ENCODE measurements at places on chromosomes 16 and 17.

DNA sequence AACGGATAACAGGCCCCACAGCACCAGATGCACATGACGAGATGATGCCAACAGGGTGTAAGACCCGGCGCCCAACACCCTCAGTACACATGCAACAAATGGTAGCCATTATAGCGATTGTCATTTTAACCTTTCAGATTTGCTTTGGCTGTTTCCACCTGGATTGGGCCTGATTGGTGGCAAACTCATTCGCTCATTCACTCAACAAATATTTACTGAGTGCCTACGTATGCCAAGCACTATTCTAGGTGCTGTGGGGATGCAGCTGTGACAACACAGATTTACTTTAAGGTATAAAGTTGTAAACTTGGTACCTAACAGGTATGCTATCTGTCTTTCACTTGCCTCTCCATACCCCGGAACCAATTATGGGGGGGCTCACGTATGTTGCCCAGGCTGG is 66.8 kb downstream of the SRCIN1 start:
- no peak for DNase-seq

GRCh38 chr17:19805006-19805405 is 56.9 kb upstream of the ALDH3A1 start:
- no peak for DNase-seq

DNA sequence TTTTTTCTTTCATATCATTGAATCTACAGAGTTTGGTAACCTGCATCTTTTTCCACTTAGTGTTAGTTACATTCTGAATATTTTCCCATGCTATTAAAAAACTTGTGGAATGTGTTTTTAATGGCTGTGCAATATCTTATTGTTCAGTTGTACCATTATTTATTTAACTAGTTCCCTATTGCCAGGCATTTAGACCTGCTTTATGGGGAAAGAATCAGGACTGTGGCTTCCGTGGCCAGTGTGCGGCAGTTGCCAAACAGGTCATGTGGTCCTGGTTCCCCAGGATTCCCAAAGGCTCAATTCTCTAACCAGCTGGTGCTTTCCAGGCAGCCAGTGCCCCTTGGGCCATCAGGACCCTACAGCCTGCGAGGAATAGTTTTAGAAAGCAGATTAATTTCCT is 30.8 kb downstream of the NDEL1 start:
- no peak for DNase-seq

GRCh38 chr17:14330492-14330962 is 29.6 kb downstream of the HS3ST3B1 start:
- no peak for DNase-seq

DNA sequence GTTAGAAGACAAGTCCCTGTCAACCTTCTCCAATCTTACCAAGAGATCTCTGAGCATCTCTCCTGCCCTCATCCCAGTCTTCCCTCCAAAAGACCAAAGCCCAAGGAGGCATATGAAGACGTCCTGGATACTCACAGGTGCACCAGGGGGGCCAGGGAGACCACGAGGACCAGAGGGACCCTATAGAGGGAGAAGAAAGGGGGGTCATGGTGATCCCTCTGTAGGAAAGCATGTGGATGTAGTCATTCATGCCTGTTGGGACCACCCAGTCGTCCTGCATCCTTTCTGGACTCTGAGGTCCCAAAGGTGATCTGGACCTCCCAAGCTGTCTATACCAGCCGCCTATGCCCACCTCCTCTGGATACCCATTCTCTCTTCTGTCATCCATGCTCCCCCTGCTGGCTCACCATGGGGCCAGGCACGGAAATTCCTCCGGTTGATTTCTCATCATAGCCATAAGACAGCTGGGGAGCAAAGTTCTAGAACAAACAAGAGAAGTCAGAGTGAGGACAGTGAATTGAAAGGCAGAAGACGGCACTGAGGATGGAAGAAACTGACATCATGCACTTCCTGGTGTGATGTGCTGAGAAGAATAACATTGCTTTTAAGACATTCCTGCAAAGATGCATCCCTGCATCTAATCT is 3.3 kb downstream of the COL1A1 start:
- DNase-seq: peak; percentile 62

GRCh38 chr17:45388604-45389325 is 43.9 kb downstream of the ARHGAP27 start:
- DNase-seq: peak; percentile 23

DNA sequence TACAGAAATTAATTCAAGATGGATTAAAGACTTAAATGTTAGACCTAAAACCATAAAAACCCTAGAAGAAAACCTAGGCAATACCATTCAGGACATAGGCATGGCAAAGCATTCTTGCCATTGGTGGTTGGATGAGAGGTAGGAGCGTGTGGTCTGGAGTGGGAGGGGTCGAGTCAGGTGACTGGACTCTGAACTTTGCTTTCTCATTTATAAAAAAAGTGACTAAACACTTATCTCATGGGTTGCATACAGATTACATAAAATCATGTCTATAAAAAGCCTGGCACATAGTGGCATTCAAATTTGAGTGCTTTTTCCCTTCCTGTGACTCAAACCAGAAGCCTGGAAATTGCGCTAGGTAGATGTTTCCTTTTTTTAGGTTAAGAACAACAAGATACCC is 159.7 kb upstream of the SHISA6 start:
- no peak for DNase-seq

DNA sequence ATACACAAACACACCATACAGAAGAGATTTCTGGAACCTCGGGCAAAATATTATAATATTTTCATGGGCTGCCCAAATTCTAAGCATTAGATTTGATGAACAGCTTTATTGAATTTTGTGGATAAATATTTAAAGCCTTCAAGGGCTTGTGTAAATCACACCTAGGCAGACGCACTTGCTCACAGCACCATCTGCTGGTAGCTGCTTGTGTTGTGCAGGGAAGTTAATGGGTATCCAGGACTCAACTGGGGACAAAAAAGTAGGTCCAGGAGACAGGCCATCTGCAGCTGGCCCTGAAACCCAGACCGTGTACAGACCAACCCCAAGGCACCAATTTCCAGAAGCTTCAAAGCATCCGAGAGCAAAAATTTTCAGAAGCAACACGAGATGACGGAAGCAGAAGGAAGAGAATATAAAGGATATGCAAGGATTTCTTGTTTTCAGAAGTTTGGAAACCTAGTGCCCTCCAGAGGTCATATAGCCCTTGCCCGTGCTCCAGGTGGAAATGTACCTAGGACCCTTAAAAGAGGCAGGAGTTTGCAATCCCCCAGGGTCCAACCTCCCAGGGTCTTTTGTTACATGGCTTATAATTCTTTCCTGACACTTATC is 140.0 kb downstream of the CHD9NB start:
- DNase-seq: peak; percentile 61

GRCh38 chr17:81396722-81397313 is 1.6 kb downstream of the BAHCC1 start:
- peak; percentile 68 for DNase-seq

DNA sequence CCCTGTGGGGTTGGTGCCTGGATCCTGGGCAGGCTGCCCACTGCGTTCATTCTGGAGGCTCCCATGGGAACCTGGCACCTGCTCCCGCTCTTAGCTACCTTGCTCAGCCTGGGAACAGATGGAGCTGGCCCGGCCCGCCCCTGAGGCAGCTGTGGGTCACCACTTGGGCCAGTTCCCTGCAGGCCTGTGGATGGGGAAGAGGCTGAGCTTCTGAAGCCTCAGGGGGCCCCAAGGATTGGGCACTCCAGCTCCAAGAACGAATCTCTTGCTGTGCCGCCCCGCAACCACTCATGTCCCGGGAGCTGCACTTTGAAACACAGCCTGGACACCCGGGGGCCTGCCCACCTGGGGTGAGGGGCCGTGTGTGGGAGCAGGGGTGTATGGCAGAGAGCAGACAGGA is 37.7 kb downstream of the BAHCC1 start:
- peak; percentile 59 for DNase-seq

DNA sequence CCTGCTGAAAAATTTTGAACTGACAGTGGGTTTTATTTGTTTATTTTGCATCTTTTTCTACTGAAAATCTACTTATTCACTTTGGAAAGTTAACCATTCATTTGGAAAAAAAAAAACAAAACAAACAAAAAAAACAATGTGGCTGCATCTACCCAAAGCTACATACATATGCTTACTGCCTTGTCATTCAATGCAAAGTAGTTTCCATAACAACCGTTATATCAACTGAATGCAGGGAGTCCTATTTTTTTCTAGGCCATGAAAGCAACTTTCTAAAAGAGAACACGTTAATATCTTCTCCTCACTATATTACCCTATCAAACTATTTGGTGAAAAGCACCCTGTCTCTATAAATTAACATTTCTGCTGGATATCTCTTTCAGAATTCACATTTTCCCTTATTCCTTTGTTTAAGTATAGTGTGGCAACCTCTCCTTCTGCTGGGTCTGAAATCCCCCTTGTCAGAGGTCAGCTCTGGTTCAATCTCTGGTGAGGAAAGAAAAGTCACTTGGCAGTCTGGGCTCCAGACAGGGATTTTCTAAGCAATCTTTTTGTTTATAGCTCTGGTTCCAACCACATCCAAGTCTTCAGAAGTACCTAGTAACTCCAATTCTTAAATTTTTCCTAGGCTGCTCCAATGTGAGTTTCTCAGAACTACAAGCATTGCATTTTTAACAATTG is 528.4 kb upstream of the TOM1L1 start:
- no peak for DNase-seq

GRCh38 chr16:72836181-72836580 is 211.7 kb downstream of the ZFHX3 start:
- DNase-seq: no peak

DNA sequence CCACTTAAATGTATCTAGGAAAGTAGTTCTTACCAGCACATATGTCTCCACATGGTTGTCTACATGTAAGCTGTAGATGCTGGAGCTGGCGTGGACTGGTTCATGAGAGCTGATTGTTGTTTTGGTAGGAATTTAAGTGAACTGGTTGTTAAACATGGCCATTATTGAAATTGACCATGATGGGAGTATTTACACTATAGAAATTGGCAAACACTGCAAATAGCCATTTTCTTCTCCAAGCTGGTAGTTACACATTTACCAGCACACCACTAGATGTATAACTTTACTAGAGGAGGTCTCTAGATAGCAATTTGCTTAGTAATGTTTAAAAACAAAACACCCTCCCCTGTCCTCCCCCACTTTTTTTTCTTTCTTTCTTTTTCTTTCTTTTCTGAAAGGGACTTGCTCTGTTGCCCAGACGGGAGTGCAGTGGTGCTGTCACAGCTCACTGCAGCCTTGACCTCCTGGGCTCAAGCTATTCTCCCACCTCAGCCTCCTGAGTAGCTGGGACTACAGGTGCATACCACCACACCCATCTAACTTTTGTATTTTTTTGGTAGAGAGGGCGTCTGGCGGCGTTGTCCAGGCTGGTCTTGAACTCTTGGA is 24.2 kb downstream of the IGSF6 start:
- DNase-seq: no peak

DNA sequence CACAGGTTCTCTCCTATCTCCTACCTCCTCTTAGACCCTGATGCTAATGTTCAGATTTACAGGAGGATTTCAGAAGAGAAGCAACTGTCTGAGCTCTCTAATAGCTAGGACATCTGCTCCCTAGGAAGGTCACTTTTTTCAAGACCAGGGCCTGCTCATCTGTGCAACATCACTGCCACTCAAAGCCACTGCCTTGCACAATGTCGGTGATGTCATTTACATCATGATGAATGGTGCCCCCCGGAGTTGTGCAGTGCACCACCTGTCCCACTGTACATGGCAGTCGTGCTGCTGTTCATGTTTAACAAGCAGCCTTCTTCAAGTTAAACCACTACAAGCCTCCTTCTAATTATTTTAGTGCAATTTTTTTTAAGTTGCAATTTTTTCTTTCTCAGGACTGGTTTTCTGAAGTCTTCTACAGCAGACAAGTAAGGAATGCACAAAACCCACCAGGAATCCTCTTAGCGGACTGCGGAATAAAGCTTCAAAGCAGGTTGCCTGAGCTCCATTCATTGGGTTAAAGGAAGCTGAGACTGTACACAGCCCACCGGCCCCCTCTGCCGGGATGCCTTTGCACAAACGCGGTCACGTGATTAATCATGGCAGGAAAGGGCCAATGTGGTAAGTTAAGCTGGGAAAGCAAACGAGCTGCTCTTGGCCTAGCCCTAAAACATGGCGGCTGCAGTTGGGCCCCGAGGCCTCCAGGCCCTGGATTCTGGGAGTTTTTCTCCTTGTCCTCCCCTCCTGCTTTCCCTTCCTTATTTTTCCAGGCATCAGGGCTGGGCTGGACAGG is 74.1 kb downstream of the MYH11 start:
- no peak for DNase-seq

DNA sequence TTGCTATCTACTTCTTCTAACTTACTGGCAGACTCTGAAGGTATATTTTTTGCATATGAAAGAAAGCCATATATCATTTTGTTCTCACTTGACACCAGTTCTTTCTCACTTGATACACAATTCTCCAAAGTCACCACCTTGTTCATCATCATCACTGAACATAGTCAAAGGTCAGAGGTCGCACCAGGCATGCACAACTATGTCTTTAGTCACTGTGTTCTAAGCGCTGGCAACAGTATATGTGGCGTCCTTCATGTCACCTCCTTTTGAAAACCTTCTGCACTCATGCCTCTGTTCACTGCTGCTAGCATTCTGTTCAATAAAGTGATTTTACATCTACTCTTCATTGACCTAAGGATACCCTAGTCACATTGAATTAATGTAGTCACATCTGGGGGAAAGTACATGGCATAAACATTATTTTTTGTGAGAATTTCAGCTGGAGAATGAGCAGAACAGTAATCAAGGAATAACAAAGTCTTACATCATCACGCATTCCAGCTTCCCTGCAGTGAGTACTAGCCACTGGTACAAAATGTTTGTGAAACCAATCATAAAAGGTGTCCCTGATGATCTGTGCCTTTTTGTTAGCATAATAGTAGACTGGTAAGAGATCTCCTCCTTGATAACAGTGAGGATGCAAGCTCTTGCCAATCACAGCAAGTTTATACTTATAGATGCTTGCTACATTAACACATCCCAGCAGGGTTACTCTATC is 20.5 kb upstream of the TBX4 start:
- peak; percentile 65 for DNase-seq

DNA sequence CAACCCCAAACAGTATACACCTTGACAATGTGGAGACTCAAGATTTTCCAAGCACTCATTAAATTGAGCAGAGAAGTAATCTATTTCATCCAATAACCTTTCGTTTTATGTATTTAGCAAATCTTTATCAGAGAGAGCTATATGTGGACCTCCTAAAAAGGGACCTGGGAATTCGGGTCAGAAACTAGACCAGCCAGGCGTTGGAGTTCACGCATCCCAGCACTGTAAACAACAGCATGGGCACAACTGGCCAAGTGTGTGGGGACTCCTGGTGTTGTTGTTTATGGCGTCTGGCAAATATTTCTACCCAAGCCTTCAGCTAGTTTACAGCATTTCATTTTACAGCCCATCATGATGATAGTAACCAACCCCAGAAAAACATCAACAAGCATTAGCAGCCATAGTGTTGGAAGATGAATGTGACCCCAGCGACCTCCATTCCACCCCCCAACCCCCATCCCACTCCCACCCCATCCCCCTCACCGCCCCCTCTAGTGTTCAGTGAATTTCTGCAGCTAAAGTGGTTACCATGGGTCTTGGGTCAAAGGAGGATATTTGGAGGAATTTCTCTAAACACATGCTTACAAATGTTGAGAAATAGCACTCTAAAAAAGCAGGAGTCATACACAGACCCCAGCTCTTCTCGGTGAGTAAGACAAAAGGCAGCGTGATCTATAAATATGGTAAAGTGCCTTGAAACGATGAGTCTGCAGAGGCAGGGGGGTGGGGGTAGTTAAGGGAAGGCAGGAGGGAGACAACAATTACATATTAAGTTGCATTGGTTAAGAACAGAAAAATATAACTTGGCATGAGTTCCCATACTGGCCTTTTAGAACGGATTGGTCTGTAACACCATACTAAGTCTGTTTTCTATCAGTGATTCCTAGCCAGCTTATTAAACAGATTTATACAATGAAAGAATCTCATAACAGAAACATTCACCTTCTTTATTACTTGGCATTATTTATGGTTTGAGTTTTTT is 91.4 kb upstream of the TBX2 start:
- peak; percentile 90 for DNase-seq

- DNase-seq: peak; percentile 67
Measured at GRCh38 chr17:28563475-28563874, 7.8 kb downstream of the PIGS start.
